Muscle of leg (tissue), 16 donors: ENCODE measurements at places on chromosomes 6 and 20. TPM values are rescaled to one million over a fixed set of nuclear protein-coding genes. Genes with fewer than 3 reads are reported as not detected.

DCDC2 gene
- 0.21 TPM for polyA plus RNA-seq

ZC3H12D gene
- 0.75 TPM for polyA plus RNA-seq

NHSL1 gene
- 22.7 TPM for polyA plus RNA-seq

OTOR gene
- polyA plus RNA-seq = 0.25 TPM

ATP9A gene
- 45.6 TPM for polyA plus RNA-seq

KCNK17 gene
- polyA plus RNA-seq = not detected

DZANK1 gene
- 1.8 TPM for polyA plus RNA-seq

TCF15 gene
- polyA plus RNA-seq = 5.4 TPM

TMEM170B gene
- polyA plus RNA-seq = 3.7 TPM

FAM209B gene
- 0.38 TPM for polyA plus RNA-seq

NFYA gene
- 27.3 TPM for polyA plus RNA-seq

BEND6 gene
- polyA plus RNA-seq = 0.18 TPM

DYNLT2 gene
- polyA plus RNA-seq = 2.9 TPM

MAPK13 gene
- polyA plus RNA-seq = 9.9 TPM

DDR1 gene
- polyA plus RNA-seq = 70.7 TPM

ECT2L gene
- polyA plus RNA-seq = 0.18 TPM

LIME1 gene
- polyA plus RNA-seq = 3.3 TPM

TMEM200A gene
- 18.2 TPM for polyA plus RNA-seq

ADGRF5 gene
- 26.9 TPM for polyA plus RNA-seq

C2 gene
- 3.3 TPM for polyA plus RNA-seq

KCNS1 gene
- polyA plus RNA-seq = 0.09 TPM
